Stimulated activated CD8-positive, alpha-beta memory T cell treated with anti-CD3 and anti-CD28 coated beads, Interleukin-7, amount 100 ng/mL, for 1 hour (primary cell): ENCODE measurements at places on chromosomes 3 and 15.

DNA sequence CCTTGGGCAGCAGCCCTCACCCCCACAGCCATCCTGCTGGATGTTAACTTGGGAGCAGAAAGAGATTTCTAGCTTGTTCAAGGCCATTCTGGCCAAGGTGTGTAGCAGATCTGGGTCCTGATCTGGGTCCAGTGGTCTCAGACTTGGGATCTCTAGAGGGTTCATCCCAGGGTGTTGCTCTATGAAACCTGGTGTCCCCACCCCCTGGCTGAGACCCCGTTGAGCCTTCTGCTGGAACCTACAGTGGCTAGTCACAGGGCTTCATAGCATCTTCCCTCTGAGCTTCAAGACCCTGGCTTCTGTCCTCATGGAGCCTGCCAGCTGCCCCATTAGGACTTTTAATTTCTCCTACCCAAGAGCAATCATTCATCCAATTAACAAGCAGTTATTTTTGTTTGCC, 64.3 kb downstream of the EPHB1 start:
- DNase-seq = no peak

- DNase-seq = no peak
Measured at GRCh38 chr3:18030371-18030870, 288.0 kb upstream of the TBC1D5 start.

GRCh38 chr3:194941360-194941955, 255.8 kb downstream of the FAM43A start:
- no peak for DNase-seq

- no peak for DNase-seq
Measured at GRCh38 chr3:56238299-56238698, 230.0 kb downstream of the ERC2 start.

- DNase-seq = no peak
Measured at GRCh38 chr3:115513416-115513800, 109.9 kb upstream of the GAP43 start.

- no peak for DNase-seq
Measured at GRCh38 chr15:25620466-25620865, 181.6 kb upstream of the UBE3A start.

DNA sequence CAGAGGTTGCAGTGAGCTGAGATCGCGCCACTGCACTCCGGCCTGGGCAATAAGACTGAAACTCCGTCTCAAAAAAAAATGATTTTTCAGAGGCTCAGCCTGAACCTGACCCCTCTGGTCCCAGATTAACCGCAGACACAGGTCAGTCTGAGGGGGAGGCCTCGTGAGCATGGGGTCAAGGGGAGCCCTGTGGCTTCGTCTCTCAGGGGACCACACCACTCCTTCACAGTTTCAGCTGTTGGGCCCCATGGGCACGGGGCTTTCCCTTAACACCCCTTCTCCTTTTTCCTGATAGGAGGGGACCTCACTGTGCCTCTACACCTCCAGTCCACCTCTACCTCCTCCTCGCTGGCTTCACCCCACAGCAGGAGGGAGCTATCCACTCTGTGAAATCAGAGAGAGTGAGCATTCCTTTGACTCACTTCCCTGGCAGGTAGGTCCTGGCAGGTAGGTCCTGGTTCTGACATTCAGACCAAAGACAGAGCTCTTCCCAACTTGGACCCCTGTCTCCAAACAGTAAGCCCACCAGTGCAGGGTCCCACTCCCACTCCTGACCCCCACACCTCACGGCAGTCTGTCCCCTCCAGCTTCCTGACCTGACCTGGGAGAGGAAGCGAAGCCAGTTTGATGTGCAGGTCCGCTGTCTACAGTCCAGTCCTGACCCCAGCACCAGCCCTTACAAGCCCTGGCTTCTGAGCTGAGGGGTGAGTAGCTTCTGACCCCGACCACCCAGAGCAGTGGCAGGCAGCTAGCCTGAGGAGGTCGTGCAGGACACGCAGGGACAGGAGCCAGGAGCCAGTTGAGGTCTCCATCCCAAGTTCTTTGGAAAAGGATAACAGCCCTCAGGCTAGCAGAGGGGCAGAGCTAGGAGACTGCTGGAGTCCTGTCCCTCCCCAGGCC, 9.0 kb downstream of the RRP9 start:
- DNase-seq = no peak

DNA sequence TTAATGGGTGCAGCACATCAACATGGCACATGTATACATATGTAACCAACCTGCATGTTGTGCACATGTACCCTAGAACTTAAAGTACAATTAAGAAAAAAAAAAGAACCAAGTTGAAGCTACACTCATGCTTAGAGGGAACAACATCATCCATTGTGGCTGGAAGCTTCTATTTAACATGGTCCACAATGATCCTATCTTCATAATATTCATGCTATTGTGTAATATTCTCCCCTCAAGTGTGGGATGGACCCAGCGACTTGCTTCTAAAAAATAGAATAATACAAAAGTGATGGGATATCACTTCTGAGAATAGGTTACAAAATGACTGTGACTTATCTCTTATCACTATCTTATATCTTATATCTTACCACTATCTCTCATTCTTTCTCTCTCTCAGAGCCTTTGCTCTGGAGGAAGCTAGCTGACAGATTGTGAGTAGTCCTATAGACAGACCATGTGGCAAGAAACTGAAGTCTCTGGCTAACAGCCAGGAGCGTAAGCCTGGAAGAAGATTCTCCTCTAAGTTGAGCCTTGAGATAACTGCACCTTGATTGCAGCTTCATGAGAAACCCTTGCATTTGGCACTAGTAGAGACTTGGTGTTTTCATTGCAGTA, 198.5 kb upstream of the MRPL3 start:
- DNase-seq = no peak

- DNase-seq = no peak
Measured at GRCh38 chr15:54045397-54045796, 67.2 kb downstream of the UNC13C start.

- no peak for DNase-seq
Measured at GRCh38 chr15:79932447-79932846, 35.6 kb upstream of the MTHFS start.

DNA sequence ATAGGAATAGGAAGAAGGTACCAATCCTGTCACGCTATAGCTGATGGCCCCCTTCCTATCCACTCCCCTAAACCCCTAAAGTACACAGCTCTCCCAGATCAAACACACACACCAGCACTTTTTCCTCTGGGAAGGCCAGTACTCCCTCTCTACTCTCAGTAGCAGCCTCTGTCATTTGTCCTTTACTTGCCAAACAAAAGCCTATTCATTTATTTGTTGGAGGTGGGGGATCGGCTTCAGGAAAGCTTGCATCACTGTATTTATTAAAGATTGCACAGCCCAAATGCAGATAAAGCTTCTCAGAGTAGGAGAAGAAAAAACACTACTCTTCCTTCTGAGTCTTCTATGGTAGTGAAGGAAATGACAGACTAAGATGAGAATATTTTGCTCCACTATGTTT, 429.7 kb upstream of the RASGRP1 start:
- no peak for DNase-seq

DNA sequence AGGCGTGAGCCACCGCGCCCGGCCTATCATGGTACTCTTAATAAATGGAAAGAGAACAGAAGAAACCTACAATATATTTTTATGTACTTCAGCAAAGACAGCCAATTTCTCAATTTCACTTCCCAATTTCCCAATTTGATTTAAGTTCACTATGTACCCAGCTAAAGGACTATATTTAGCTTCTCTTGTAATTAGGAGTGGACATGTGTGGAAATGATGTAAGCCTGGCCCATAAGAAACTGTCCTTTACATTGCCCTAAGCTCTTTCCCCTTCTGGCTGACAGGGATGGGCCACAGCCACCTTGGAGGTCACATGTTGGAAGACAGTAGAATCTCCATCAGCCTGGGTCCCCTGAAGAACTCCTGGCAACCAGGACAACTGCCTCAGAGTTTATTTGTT, 6.2 kb downstream of the TMEM39A start:
- no peak for DNase-seq

DNA sequence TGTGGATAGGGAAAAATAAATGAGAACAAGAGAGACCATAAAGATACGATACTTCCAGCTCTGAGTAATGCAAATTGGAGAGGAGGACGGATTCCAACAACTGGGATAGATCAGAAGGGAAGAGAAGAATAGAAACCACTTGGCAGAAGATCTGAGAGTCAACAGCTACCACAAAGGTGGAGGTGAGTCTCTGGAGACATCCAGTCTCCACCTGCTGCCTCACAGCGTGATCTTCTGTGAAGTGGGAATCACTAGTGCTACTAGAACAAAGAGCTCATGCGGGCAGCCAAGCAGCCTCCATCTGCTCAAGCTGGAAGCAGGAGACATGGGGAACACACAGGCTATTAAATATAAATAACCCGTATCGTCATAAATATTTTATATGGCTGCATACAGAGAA, 558.5 kb upstream of the CFAP20DC start:
- no peak for DNase-seq

DNA sequence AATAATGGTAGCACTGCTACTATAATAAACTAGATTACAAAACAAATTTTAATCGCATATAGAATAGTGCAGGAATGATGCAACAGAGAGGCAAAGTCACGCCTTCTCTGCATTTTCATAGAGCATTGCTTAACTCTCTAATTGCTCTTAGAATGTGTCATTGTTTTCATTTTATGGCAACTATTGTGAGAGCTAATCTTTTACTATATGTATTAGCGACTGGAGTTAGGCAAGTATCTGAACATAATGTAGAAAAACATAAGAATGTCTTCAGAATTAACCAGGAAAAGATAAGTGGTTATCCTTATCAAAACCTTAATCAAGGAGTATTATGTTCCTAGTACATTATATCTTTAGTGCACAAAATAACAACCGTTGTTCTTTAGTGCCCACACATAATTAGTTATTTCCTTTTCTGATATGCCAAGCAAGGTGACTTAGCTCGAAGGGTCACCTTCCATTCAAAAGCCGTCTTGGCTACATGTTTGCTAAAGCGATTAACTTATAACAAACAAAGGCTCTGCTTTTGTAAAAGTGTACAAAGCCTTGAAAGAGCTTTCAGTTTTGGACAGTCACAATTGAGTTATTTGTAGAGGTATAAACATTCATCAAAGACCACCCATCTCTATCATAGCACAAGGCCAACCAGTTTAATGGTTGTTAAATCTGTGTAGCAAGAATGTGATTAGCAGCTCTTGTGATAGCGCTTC, 1328.9 kb downstream of the ROBO2 start:
- no peak for DNase-seq

GRCh38 chr3:29513236-29513635, 232.4 kb downstream of the RBMS3 start:
- DNase-seq = no peak

DNA sequence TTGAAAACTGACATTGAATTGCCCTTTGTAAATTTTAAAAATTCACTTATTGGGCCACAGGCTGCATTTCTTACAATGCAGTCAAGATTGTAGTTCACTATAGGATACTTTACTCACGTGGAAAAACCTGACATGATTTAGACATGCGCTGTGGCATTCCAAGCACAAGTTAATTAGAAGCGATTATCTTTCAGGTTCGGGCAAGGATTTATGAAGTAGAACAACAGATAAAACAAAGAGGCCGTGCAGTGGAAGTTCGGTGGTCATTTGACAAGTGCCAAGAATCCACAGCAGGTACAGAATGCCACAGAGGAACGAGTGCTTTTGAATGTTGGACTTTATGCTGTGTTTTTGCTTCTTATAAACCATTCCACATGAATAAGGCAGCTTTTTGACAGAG, 37.8 kb downstream of the GPR171 start:
- DNase-seq = no peak

GRCh38 chr15:92098869-92099268, 245.4 kb downstream of the SLCO3A1 start:
- no peak for DNase-seq

DNA sequence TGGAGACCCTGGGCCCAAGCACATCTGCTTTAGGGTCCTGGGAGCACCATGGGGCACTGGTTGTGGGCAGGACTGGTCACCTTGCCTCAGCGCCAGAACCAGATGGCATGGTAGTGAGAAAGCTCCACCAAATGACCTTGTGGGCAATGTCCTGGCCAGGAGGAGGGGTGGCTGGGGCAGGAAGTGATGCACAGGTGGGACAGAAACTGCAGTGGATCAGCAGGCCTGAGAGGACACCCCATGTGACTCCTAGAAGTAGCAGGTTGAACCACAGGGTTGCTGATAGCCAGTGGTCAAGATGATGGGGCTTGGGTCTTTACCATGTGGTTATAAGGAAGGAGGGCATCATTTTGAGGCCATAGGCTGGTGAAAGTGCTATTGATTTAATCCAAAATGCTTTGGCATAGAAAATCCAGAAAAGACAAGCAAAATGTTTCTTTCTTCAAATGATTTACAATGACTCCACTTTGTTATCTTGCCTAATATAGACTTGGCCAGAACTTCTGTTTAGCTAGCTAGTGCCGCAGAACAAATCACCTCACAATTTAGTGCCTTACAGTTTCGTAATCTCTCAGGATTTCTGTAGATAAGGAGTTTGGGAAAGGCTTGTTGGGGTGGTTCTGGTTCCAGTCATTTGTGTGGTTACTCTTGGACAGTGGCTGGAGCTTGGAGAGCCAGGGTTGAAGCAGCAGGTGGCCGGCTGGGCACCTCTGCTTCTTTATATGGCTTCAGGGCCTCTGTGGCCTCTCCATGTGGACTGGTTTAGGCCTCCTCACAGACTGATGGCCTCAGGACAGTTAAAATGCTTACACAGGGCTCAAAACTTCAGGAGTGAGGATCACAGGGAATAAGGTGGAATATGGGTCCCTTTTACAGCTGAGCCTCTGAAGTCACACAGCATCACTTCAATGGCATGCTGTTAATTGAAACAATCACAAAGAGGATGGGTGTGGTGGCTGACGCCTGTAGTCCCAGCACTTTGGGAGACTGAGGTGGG, 27.5 kb downstream of the TMEM158 start:
- DNase-seq = no peak

- DNase-seq = no peak
Measured at GRCh38 chr3:180181387-180181786, 144.7 kb upstream of the PEX5L start.

GRCh38 chr3:108407886-108408285, 102.5 kb downstream of the MYH15 start:
- no peak for DNase-seq

GRCh38 chr3:61808526-61808925, 247.2 kb downstream of the PTPRG start:
- no peak for DNase-seq
